ENCODE measurements at places on chromosomes 5 and 9.
A peak's percentile ranks its signal among the peaks of the same experiment; 100 is the strongest.

- DNase-seq = no peak
Observed at GRCh38 chr9:37935096-37935495, 31.2 kb upstream of the SLC25A51 start.

DNA sequence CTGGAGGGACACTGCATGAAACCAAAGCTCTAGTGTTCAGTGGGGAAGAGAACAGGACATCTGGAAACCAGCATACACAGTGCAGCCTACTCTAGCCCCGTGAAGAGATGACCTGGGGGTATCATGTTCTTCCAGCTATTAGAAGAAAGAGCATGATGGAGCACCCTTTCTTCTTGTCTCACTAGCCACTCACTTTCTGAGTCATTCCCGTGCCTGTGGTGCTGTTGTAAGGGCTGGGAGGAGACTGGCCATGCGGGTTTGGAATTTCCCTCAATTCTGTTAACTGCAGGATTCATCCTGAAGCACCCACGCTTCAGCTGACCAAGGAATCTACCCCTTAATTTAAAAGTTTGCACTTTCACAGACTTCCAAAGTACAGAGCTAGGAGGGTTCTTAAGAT is 137.0 kb downstream of the COL23A1 start:
- DNase-seq = no peak

GRCh38 chr5:180915924-180916323 is 17.0 kb downstream of the BTNL8 start:
- DNase-seq = no peak

GRCh38 chr5:124980163-124980941 is 233.9 kb upstream of the ZNF608 start:
- DNase-seq = peak; percentile 31

- DNase-seq = no peak
Observed at GRCh38 chr9:84294241-84294950, 46.2 kb downstream of the SLC28A3 start.

DNA sequence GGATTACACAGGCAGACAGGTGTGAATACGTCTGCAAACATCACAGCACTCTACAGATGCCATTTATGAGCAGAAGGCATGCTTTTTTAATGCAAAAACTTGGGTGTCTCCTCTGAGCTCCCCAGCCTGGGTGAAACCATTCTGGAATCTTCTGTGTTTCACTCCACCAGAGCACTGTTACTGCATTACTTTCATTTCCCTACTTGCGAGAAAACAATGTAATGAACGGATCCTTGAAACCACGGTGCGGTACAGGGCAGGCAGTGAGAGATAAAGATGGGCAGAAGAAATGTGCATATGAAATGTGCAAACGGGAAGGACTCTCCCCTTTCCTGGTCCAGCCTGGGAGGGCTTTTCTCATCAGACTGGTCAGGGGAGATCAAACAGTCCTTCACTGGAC is 584.3 kb upstream of the KLF4 start:
- no peak for DNase-seq

- DNase-seq = no peak
Observed at GRCh38 chr5:139543423-139543991, 17.6 kb upstream of the UBE2D2 start.

- DNase-seq = no peak
Observed at GRCh38 chr9:130932255-130933079, 6.6 kb downstream of the FIBCD1 start.

GRCh38 chr5:50822761-50823160 is 156.3 kb downstream of the PARP8 start:
- DNase-seq = no peak

DNA sequence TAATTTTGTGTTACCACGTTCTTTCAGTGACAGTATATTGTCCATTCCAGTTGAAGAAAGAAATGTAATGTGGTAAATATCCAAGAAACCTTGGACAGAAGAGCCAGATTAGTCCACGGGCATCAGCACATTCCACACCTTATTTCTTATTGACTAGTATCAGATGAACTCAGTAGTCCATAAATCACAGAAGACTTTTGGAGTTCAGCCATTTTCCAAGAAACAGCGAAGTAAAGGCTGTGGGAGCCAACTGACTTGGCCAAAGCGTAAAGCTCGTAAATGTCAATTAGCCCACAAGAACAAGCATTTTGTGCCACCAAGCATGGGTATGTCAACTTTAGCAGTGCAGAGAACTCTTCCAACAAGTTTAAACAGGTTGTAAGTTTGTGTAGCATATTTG is 60.2 kb upstream of the STARD4 start:
- DNase-seq = no peak

DNA sequence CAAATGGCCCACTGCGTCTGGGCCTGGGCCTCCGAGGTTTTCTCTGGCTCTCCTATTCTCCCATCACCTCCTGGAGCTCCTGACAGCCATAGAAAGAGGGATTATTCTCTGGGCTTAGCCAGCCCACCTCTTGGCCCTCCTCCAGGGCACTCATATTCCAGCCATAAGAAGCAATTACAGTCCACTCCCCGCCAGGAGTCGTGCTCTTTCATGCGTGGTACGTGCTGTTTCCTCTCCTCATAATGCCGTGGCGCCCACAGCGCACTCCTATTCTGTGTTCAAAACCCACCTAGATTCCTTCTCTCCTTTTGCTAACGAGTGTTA is 240.8 kb upstream of the ZNF462 start:
- no peak for DNase-seq

All from breast epithelium (tissue), 4 donors.